ENCODE measurements at places on chromosomes 4 and X. TPM values are rescaled to one million over a fixed set of nuclear protein-coding genes. Genes with fewer than 3 reads are reported as not detected.

NAP1L2 gene
- 0.92 TPM for total RNA-seq

DNA sequence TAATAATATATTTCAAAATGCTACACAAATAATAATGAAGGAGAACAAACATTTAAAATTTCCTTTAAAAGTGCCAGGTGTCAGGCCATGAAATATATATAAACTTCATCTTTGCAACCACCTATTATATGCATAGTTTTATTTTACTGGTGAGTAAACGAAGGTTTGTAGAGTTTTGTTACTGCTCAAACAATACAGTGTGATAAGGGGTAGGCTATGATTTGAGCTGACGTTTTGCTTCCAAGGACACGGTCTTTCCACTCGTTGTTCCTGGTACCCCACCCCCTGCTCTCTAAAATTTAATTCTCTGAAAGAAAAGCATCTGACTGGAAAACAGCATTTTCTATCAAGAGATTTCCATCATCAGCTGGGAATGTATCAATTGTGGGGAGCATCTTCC is 27.2 kb upstream of the GPRIN3 start:
- ATAC-seq, result no peak

DNA sequence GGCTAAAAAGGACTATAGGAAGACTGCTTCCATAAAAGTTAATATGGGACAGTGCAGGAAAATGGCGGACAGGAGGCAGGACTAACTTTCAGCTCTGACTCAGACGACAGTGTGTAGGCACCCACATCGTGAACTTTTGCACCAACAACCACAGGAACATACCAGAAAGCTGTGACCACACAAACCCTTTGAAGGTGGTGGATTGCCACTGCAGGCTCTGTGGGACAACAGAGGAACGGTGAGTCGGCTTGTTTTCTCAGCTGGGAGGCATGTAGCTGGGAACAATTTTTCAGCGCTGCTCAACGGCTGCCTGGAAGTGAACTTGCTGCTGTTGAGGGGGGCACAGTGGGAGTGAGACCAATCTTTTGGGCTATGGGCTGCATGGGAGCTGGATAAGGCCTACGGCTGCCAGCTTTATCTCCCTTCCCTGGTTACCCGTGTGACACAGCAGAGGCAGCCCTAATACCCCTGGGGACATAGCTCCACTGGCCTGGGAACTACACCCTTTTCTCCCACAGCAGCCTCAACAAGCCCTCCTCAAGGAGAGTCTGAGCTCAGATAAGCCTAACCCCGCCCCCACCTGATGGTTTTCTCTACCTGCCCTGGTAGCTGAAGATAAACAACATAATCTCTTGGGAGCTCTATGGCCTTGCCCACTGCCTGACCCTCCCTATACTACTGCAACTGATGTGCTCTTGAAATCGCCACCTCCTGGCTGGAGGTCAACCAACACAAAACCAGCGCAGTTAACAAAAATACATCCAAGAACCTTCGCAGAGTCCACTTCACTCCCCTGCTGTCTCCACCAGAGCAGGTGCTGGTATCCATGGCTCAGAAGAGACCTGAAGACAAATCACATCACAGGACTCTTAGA is 1537.0 kb downstream of the C4orf33 start:
- ATAC-seq, result no peak

DNA sequence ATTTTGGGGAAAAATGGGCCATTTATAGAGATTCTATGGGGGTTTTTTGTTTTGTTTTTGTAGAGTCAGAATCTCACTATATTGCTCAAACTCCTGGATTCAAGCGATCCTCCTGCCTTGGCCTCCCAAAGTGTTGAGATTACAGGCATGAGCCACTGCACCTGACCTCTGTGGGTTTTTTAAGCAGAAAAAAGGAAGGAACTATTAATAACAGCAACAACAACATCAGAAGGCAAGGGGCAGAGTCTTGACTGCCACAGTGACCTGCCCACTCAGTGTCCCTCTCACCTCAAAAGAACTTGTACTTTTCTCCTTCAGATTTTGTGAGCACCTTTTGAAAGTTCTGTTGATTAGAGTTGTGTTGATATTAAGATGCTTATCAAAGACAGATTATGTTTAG is 48.1 kb downstream of the FNIP2 start:
- no peak for ATAC-seq

GRCh38 chrX:17494216-17494615 is 119.2 kb downstream of the NHS start:
- ATAC-seq, result no peak
